Suppressor macrophage (primary cell): ENCODE measurements at places on chromosomes 2 and 18.
A peak's percentile ranks its signal among the peaks of the same experiment; 100 is the strongest.

DNA sequence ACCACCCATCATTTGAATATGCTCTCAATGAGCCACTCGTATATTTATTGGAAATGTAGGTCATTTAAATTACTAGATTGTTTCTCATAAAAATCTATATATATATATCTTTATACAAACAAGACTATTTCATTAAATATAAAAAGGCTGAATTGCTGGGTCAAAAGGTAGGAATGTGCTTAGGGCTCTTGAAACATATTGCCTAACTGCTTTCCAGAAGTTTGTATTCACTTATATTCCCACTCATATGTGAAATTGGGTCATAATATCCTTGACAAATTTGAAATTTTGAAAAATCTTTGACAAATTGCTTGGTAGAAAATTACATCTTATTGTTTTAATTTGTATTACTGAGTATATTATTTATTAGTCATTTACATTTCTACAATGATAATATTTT, 999.8 kb upstream of the CDH2 start:
- no peak for DNase-seq

GRCh38 chr2:232014681-232015080, 53.2 kb downstream of the DIS3L2 start:
- DNase-seq: no peak

DNA sequence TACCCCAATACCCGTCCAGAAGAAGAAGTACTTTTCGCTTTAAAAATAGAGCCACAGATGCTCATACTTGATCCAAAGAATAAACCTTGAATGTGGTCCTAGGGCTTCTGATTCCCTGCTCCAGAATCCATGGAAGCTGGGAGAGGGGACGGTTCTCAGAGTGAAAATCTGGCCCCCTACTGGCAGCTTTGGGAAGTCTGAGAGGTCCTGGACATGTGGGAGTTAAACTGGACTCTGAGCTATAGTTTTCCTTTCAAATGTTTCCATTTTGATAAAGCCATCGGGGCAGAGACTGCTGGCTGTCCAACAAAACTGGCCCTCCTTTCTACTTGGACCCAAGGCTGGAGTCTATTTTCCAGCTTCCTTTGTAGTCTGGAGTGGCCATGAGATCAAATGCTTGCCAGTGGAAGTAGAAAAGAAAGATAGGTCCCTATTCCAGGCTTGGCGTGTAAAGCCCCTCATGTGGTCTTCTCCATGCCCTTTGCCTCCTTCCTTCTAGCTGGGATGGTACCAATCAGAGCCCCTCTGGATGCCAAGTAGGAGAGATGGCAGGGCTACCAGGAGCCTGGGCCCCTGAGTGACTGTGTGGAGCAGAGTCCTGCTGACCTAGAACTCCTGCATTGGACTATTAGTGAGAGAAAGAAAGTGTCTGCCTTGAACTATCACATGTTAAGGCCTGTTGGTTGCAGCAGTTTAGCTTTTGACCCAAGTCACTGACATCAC, 37.7 kb upstream of the TBC1D8 start:
- DNase-seq: no peak

- peak; percentile 76 for DNase-seq
These were observed 81.1 kb upstream of the CD302 start for GRCh38 chr2:159879051-159879604.

DNA sequence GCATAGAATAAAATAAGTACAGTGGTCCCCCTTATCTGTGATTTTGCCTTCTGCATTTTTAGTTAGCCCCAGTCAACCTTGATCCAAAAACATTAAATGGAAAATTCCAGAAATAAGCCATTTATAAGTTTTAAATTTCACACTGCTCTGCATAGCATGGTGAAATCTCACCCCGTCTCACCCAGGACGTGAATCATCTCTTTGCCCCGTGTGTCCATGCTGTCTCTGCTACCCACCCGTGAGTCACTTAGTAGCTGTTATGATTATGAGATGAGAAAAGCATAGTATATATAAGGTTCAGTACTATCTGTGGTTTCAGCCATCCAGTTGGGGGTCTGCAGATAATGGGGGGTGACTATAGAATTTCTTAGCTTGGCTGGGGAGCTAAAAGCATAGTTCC, 67.3 kb downstream of the RHBDD1 start:
- peak; percentile 9 for DNase-seq

GRCh38 chr18:29154758-29155725, 978.1 kb upstream of the CDH2 start:
- no peak for DNase-seq

GRCh38 chr2:168564641-168565040, 108.6 kb downstream of the CERS6 start:
- no peak for DNase-seq

DNA sequence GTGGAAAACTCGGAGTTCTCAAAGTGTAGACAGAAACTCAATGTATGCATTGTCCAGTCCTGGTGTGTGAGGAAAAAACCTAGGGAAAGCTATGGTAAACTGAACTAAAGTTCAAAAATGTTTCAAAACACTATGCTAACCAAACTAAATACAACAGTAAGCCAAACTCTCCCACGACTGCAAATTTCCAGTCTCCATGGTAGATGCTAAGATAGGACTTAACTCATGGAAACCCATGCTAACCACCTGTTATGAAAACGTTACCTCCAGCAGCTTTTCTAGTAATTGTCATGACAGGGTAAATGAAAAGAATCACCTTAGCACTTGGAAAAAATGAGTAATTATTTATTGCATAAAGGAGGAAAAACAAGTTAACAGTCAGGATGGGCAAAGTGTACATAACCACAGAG, 135.7 kb upstream of the EPC2 start:
- no peak for DNase-seq

- no peak for DNase-seq
These were observed 25.2 kb downstream of the AAK1 start for GRCh38 chr2:69618362-69618761.

DNA sequence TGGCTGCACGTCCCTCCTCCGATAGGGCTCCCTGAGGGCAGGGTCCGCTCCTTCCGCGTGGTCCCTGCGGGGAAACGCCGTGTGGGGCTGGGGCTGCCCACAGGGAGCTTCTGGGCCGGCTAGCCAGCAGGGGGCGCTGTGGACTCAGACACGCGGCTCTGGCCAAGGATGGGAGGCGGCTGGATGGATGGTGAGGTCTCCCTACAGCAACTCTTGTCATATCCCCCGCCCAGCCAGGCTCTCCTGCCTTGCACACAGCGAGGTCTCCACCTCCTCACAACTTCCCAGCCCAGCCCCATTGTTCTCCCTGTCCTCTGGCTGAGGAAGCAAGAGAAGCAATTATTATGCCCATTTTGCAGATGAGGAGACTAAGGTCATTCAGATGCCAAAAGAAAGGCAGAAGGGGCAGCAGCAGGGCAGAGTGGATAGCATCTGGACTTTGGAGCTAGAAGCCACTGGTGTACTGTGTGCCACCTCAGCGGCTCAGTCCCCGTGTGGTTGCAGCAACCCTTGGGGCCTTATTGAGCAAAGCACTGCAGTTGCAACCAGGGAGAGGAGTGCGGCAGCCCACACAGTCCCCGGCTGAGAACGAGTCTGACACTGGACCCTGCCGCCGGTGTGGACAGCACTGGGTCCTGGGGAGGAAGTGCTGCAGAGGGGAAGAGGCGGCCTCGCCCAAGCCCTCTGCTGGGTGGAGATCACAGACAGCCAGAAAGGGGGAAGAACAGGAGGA, 99.0 kb downstream of the ZFP36L2 start:
- peak; percentile 95 for DNase-seq

- peak; percentile 70 for DNase-seq
These were observed 564 bp downstream of the GCC2 start for GRCh38 chr2:108449410-108450130.

DNA sequence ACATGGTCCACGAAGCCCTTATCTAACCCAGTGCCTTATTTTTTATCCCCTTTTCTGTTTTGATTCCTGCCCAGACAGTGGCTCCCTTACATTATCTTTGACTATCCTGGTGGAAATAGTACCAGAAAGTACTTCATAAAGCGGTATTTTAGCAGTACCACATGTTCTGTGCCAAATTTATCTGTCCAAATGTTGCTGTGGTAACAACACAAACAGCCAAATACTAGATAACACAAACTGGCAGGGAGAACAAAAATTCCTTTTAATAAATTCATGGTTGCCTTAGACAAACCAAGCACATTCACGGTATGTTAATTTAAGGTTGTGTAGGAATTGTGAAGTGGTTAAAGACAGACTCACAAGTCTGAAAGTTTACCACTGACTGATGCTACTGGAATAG, 187.9 kb upstream of the LHCGR start:
- DNase-seq: no peak

- DNase-seq: no peak
These were observed 180.2 kb downstream of the LTBP1 start for GRCh38 chr2:33126958-33127357.

DNA sequence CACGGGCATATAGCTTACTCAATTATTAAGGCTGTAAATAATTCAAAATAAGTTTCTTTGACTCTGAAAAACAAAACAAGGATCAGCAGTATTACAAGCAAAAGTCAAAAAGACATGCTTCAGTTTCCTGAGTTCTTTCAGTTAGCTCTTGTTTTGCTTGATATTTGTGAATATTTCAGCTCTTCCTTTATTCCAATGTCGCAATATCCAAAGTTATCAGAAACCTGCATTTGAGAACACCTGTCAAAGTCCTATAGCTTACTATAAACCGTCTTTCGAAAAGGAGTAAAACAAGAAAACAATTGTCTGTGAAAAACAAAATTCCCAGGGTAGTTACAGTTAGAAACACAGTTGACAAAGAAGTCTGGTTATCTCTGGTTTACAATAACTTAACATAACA, 14.7 kb downstream of the CYP27A1 start:
- DNase-seq: no peak

DNA sequence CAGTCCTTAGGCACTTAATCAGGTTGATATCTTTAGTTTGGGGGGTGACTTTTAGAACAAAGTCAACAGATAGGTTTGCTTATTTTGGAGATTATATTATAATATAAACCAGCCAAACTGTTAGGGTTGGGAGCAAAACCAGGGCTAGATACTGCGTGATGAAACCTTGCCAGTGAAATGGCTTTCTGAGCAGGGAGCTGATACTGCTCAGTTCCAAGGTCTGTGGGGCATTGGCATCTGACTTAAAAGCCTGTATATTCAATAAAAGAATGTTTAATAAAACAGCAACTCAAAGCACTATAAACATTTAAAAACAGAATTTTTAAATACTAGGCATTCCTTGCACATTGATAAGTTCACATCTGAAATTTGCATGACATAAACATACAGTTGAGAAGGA, 19.3 kb downstream of the PTPRM start:
- no peak for DNase-seq

- no peak for DNase-seq
These were observed 43.9 kb upstream of the OTOF start for GRCh38 chr2:26521913-26522180.

DNA sequence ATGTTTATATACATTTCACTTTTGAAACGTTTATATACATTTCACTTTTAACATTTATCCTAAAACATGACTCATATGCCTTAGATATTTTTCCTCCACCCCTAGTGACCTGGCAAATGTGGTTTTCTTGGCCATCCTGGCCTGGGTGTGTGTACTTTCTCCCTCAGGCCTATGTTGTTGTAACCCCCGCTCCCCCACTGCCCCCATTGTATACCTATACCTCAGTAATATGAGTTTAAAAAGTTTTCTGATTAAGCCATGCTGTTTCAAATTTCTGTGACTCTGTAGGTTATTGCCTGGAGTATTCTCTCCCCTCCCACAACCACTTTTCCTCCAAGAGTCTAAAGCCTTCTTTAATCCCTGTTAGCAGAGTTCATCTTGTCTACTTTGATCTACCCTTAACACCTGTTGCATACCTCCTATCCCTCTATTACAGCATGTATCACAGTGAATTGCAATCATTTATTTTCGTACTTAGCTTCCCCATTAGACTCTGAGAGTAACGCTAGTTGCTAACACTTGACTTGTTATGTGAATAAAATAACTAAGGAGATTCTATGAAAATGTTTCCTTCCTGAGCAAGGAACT, 67.9 kb downstream of the LCLAT1 start:
- DNase-seq: no peak

DNA sequence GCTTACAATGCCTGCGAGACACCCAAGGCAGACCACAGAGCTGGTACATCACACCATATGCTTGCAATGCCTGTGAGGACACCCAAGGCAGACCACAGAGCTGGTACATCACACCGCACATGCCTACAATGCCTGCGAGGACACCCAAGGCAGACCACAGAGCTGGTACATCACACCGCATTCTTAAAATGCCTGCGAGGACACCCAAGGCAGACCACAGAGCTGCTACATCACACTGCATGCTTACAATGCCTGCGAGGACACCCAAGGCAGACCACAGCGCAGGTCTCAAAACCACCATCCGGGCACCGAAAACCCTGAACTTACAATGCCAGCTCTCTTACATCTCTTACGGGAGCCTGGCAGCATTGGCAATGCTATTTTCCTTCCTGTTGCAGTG, 799.6 kb downstream of the GALR1 start:
- no peak for DNase-seq

DNA sequence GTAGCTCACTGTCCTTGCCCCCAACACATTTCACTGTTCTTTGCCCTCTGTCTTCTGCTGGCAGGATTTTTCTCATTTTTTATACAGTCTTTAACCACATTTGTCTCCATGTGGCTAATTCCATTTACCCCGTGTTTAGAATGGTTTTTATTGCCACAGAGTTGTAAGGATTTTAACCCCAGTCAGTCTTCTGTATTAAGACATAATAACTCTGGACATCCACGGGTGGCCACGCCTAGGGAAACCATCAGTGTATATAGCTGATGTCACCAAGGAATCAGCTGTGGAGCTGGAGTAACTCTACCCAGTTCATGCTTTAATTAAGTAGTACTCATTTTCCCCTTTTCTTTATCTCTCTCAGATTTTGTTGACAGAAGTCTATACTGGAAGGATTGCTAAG, 139.8 kb downstream of the MAP4K4 start:
- DNase-seq: no peak

DNA sequence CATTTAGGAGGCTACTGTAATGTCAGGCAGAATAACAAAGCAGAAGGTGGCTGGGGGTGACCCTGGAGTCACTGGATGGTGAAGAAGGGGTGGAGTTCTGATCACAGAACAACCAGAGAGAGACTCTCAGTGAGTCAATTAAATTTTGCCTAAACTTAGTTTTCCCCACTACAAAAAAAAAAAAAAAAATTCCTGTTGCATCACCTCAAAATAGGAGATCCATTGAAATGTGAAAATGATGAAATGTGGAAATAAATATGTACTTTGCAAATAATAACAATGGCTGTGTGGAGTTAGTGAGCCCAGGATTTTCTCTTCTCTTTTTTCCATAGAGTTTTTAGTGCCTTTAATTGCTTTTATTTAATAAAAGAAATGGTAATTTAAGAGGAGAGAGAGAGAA, 165.5 kb downstream of the GFPT1 start:
- DNase-seq: no peak

DNA sequence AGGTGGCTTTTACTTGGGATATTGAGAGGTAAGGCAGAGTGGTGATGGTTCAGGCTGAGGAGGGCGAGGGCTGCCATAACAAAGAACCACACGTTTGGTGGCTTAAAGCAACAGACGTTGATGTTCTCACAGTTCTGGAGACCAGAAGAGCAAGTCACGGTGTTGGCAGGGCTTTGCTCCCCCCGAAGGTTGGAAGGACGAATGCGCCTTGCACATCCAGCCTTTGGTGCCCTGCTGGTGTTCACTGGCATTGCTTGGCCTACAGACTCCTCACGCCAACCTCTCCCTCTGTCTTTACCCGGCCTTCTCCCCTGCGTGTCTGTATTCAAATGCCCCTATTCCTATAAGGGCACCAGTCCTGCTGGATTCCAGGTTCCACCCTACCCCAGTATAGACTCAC, 125.4 kb downstream of the TPO start:
- no peak for DNase-seq

GRCh38 chr2:2796207-2796606, 465.1 kb upstream of the MYT1L start:
- no peak for DNase-seq

GRCh38 chr18:58041633-58042032, 2.4 kb upstream of the NEDD4L start:
- DNase-seq: peak; percentile 32
